ENCODE measurements at places on chromosomes 13 and 19. TPM values are rescaled to one million over a fixed set of nuclear protein-coding genes. Genes with fewer than 3 reads are reported as not detected.
A peak's percentile ranks its signal among the peaks of the same experiment; 100 is the strongest.

The MIDN gene
- 138 TPM for total RNA-seq

DNA sequence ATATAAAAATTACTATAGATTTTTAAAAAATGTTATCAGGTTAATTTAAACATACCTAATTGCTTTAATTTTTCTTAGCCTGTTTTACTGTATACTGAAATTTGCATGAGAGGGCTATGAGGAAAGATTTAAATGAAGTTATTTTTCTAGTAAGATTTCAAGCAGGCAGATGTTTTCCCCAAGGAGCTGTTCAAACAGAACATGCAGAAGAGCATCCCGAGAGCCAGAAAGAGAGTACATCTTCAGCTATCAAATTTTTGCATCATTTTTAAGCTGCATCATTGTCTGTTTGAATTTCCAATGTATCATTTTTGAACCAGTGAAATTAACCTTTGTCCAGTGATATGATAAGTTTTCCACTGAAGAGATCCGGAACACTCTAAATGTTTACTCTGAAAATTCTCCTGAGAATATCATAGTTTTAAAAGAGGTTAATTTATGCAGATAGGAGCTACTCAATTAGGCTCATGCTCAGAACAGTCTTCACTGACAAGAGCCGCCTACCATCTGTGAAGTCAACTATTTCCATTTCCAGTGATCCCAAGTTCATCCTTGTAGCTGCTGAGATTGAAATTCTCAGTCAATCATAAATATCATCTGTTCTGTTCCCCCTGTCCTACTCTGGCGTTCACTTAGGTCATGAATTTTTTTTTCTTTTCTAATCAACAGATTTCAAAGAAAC, 467.7 kb upstream of the NBEA start:
- no peaks in the 10 kb centered on the region for H3K27me3 ChIP-seq
- no peak for DNase-seq
- no peak overlapping the region for H3K27ac ChIP-seq
- H3K4me3 ChIP-seq, result no peak overlapping the region

DNA sequence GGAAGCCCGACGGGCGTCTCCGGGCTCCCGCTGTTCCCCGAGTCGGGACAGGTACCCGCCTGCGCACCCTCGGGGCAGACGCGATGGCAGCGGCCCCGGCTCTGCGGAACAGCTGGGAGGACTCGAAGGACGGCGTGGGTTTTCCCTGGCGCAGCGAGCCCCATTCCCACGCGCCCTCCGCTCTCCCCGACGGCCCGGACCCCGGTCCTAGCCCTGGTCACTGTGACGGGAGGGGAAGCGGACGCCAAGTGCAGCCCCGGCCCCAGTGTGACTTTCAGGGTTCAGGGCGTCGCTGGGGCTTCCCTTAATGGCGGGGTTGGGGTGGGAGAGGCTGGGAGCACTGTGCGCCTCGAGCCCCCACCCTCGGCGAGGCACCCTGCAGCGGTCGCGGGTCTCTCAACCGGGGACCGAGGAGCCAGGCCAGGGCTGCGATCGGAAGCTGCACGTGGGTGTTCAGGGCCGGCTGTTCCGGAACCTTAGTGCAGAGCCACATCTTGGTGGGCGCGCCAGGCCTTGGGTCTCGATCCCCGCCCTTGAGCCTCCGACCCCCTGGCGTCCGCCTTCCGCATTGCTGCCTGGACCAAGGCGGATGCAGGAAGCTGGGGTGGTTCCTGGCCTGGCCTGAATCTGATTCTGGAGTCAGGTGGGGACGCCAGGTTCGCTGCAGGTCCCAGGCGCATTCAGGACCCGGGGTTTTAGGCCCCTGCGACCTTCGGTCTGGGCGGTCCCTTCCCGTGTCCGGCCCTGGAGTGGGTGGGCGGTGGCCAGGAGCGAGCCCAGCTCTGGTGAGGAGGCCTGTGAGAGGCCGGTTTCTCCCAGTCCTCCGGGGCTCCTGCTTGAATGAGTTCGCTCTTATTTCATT, 3.5 kb downstream of the LGALS7B start:
- H3K4me3 ChIP-seq, result peak overlapping the region; percentile 13
- H3K4me1 ChIP-seq, result peaks cover 10% of the 10 kb centered on the region
- no peaks in the 10 kb centered on the region for H3K36me3 ChIP-seq

GRCh38 chr13:104686484-104686883, 1620.3 kb upstream of the SLC10A2 start:
- H3K27me3 ChIP-seq, result no peaks in the 10 kb centered on the region
- no peak for DNase-seq
- no peaks in the 10 kb centered on the region for H3K36me3 ChIP-seq
- no peak overlapping the region for H3K27ac ChIP-seq

DNA sequence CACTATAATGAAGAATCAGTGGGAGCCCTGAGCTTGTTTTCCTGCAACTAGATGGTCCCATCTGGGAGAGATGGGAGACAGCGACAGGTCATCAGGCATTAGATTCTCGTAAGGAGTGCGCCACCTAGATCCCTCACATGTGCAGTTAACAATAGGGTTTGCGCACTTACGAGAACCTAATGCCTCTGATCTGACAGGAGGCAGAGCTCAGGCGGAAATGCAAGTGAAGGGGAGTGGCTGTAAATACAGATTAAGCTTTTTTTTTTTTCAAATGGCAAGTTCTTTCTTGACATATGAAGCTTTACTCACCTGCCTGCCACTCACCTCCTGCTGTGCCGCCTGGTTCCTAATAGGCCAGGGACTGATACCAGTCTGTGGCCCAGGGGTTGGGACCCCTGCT, 14.4 kb downstream of the CDC16 start:
- no peak for DNase-seq
- no peaks in the 10 kb centered on the region for H3K4me1 ChIP-seq
- no peaks in the 10 kb centered on the region for H3K27me3 ChIP-seq
- no peak overlapping the region for H3K27ac ChIP-seq
- no peak overlapping the region for H3K4me3 ChIP-seq
- H3K36me3 ChIP-seq, result peaks cover 78% of the 10 kb centered on the region

- peaks cover 87% of the 10 kb centered on the region for H3K36me3 ChIP-seq
- no peak overlapping the region for H3K4me3 ChIP-seq
- H3K4me1 ChIP-seq, result peaks cover 32% of the 10 kb centered on the region
- H3K27me3 ChIP-seq, result no peaks in the 10 kb centered on the region
- DNase-seq, result peak; percentile 82
Observed at GRCh38 chr19:1080360-1081161, 13.6 kb downstream of the ARHGAP45 start.

GRCh38 chr19:14871619-14872230, 14.2 kb downstream of the OR7A17 start:
- H3K4me3 ChIP-seq, result no peak overlapping the region
- DNase-seq, result no peak
- H3K36me3 ChIP-seq, result no peaks in the 10 kb centered on the region
- H3K4me1 ChIP-seq, result no peaks in the 10 kb centered on the region

The TMPRSS9 gene
- total RNA-seq, result 1.3 TPM

DNA sequence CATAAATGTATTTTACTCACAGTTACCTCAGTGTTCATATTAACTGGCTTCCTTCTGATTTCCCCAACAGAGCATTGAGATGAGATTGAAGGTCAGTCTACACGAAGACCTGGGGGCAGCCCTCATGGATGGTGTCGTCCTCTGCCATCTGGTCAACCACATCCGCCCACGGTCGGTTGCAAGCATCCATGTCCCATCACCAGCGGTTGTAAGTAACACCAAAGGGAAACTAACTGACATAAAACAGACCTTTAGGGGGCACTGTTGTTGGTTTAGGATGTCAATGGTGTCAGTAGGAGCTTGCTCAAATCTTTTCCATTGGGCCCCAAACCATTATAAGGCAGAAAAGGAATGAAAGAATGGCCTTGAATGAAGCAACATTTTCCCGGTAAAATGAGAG, 68.2 kb downstream of the ESD start:
- DNase-seq, result no peak
- H3K27ac ChIP-seq, result no peak overlapping the region
- H3K27me3 ChIP-seq, result no peaks in the 10 kb centered on the region
- H3K4me3 ChIP-seq, result no peak overlapping the region
- peaks cover 100% of the 10 kb centered on the region for H3K36me3 ChIP-seq

The GDF15 gene
- 3.5 TPM for total RNA-seq

DNA sequence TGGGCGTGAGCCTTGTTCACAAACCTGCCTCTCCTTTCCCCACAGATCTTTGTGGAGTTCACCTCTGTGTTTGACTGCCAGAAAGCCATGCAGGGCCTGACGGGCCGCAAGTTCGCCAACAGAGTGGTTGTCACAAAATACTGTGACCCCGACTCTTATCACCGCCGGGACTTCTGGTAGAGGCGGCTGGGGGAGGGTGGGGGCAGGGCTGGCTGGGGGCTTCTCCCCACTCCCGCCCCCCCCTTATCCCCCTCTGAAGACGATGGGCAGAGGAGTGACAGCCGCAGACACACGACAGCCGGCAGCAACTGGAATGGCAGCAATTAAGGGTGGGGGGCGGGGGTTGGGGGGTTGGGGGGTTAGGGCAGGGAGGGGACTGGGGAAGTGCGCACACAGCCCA, 1.1 kb upstream of the EPN1 start:
- no peak overlapping the region for H3K4me3 ChIP-seq
- H3K4me1 ChIP-seq, result peaks cover 55% of the 10 kb centered on the region
- peaks cover 25% of the 10 kb centered on the region for H3K36me3 ChIP-seq
- no peak for DNase-seq
- no peaks in the 10 kb centered on the region for H3K27me3 ChIP-seq
- H3K27ac ChIP-seq, result peak overlapping the region; percentile 96

DNA sequence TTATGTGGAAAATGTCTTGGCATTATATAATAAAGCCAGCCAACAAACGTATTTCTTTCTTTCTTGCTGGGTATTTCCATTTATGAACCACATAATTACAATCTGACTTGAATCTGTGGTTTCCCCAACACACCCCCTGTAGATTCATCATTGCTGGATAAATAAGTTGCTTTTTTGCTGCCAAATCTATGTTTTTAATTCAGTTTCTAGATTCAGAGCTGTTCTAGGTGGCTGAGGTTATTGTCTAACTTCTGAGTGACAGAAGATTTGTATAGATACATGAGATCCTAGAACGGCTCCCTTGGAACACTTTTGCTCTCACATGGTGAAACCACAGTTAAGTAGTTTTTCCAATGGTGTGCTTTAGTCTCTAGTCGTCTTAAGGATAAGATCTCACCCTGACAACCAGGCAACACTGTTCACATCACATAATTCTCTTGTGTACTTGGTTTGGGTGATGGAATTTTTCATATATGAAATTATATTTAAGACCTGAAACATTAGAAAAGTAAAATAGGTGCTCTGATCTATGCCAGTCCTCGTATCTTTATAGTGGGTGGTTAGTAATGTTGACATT, 239.1 kb downstream of the KLF12 start:
- H3K36me3 ChIP-seq, result no peaks in the 10 kb centered on the region
- H3K27me3 ChIP-seq, result no peaks in the 10 kb centered on the region
- H3K27ac ChIP-seq, result no peak overlapping the region
- H3K4me1 ChIP-seq, result no peaks in the 10 kb centered on the region
- DNase-seq, result no peak
- H3K4me3 ChIP-seq, result no peak overlapping the region

GRCh38 chr19:52945652-52946321, 16.9 kb downstream of the ZNF816 start:
- H3K27ac ChIP-seq, result no peak overlapping the region
- H3K27me3 ChIP-seq, result no peaks in the 10 kb centered on the region
- H3K4me3 ChIP-seq, result no peak overlapping the region
- no peaks in the 10 kb centered on the region for H3K4me1 ChIP-seq
- DNase-seq, result no peak

The KMT2B gene
- 57.3 TPM for total RNA-seq
